ENCODE measurements at places on chromosomes 7 and 10.

GRCh38 chr10:121579656-121580055, 18.6 kb downstream of the FGFR2 start:
- no peak for DNase-seq

- no peak for DNase-seq
Measured at GRCh38 chr7:153444641-153445040, 607.6 kb upstream of the DPP6 start.

DNA sequence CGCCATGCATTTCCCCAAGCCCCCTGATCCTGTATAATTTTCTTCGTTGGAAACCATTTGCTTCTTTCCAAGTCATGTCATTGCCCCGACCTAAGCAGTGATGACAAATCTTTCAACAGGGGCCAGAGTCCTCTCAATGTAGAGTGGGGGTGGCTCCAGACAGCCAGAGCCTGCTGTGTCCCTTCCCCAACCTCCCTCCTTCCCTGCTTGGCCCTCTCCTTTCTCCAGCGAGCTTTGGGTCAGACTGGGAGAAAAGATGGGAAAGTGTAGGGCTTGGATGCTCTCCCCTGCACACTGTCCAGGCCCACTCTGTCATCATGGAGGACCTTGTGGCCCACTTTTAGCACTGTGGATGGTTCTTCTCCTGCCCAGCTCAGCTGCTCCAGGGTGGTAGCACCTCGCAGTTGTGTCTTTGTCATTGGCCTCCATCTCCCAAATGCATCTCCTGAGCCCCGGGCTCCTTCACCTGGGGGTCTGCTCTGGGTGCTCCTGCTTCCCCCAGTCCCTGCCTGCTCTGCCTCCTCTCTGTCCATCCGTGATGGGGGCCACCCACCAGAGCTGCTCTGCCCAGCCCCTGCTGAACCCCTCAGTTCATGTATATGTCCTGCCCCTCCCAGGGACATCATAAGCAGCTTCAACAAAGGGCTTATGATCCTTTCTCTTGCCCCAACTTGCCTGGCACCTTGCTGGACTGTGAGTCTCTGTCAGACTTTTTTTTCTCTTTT, 37.5 kb downstream of the BTBD16 start:
- DNase-seq, result no peak

DNA sequence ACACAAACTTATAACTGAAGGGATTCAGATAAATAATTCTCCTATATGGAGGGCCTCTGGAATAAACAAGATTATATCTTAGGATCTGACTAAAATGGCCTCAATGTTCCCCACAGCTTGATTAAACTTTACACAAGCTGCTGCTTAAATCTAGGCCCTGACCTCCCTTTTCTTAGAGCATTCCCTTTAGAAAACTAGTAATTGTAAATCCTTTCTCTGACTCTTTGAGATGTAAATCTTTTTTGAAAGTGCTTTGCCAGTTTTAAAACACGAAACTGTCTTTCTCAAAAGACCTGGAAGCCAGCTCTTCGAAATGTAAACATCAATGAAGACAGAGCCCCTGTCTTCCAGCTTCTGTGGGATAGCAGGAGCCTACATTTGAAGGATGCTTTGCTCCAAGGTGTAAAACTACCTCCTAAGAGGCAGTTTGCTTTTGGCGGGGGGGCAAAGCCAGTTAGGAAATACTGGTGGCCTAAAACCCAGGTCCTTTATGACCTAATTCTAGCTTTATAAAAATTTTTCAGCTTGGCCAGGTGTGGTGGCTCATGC, 758.7 kb downstream of the CNTNAP2 start:
- DNase-seq, result no peak

DNA sequence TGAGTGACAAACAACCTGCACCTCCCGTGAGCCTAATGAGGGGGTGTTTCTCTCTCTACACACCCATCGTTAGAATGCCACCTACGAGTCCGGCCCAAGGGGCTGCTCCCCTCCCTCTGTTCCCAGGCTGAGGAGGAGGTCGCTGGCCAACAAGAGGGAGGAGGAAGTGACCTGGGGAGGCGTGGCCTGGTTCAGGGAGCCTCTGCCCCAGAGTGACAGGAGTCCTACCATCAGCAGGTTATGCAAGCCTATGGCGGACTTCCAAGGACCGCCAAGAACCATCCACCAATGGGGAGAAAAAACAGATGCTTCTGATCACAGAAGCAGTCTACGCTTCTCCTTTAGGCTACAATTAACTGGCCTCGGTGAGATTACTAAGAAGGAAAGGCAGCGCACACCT, 12.3 kb upstream of the EGFR start:
- no peak for DNase-seq

- no peak for DNase-seq
Measured at GRCh38 chr10:994836-995558, 6.8 kb downstream of the GTPBP4 start.

GRCh38 chr10:45468079-45468478, 94.1 kb downstream of the ALOX5 start:
- DNase-seq, result no peak
